ENCODE measurements at places on chromosomes 4 and X. TPM values are rescaled to one million over a fixed set of nuclear protein-coding genes. Genes with fewer than 3 reads are reported as not detected.

PPEF2 gene
- total RNA-seq, result not detected

UBE2A gene
- total RNA-seq, result 80.1 TPM

MCTS1 gene
- total RNA-seq, result 18.1 TPM

PDE6B gene
- total RNA-seq, result 12.3 TPM

EDNRA gene
- total RNA-seq, result not detected

ANXA3 gene
- not detected for total RNA-seq

DNA sequence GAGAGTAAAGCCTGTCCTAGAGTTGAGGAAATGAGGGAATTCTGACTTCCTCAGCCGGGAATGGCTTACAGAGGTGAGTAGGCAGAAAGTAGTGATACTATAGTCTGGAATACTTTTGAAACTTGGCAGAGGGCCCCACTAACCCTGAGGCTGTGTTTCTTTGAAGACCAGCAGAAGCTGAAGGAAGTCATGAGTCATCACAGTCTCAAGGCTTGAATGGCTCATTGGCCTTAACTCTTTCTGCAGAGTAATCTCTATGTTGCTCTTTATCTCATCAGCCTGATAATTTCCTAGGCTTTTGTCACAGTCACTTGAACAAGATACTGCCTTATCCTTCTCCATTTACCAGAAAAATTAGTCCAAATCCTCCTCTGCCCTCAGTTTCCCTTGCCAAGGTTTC, 80.8 kb downstream of the ANKRD50 start:
- no peak for DNase-seq

DNA sequence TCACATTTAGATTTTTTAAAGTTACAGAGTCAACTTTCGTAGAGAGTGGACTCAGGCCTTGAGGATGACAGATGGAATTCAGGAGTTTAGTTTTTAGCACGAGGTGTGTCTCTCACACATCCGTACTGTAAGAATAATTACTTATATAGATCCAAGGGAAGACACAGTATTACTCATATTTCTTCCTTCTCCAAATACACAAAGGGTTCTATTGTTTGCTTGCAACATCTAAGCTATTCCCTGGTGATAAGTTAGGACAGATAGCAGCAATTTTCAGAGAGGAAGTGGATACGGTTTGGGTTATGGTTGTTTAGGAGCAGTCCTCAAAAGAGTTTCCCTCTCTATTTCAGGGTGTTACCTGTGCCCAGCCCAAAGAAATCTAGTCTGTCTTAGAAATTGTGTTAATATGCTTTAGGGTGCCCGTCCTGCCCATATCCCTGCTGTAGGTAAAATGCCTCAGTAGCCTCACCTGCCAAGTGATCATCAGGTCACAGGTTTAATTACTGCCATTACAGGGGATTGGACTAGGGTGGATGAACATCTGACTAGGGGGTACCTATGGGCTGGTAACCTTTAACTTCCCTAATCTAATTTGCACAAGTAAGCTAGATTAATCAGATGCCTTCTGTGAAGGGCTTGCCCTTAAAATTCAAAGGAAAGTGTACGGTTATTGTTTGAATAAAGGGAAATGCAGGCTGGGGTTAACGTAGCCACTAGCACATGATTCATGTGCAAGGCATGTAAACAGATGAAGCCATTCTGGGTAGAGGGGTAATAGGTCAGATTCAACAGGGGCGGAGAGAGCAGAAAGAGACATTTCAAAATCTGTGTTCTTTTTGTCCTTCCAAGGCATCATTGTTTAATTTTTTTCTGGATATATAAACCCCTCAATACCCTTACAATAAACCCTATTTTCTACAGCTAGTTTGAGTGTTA, 8.7 kb upstream of the PPP3CA start:
- no peak for DNase-seq

DNA sequence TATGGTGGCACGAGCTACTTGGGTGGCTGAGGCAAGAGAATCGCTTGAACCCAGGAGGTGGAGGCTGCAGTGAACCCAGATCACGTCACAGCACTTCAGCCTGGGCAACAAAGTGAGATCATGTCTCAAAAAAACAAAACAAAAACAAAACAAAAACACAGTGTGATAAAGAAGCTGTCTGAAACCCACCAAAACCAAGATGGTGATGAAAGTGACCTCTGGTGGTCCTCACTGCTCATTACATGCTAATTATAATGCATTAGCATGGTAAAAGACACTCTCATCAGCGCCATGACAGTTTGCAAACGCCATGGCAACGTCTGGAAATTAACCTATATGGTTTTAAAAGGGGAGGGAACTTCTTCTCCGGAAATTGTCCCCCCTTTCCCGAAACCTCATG, 29.4 kb upstream of the OPHN1 start:
- peak; percentile 39 for DNase-seq

DNA sequence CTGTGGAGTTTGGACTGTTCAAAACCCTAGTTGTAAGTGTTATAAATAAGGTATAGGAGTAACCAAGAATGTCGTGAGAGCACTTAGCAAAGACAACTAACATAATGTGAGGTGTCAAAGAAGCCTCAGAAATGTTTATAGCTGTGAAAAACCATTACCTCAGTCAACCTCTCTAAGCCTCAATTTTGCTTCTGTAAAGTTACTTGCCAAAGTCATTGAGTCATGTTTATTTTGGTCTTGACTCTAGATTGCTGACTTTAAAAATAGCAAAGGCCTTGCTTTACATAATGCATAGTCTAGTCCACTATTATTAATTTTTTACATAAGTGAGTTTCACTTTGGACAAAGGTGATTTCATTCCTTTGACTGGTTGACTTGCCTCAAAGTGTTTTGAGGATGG, 257.6 kb upstream of the CXXC4 start:
- no peak for DNase-seq

DNA sequence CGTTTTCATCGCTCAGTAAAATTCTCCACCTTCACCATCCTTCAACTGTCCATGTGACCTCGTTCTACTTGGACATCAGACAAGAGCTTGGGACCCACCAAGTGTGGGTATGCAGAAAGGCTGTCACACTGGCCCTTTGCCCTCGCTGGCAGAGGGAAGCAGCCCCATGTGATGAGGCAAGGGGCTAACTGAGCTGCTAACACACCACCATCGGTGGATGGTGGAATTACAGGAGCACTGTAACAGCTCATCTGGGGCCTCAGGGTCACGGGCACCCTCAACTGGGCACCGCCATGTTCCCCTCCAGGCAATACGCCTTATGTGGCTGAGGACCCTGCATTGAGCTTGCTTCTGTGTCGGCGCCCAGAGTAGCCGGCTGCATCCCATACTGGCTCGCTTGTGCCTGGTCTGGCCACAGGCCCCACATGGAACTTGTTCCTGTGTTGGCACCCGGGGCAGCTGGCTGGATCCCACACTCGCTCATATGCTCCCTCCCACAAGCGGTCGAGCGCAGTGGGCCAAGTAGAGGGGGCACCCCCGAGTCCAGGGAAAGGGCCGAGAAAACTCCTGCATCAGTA, 109.5 kb downstream of the TAB3 start:
- no peak for DNase-seq

DNA sequence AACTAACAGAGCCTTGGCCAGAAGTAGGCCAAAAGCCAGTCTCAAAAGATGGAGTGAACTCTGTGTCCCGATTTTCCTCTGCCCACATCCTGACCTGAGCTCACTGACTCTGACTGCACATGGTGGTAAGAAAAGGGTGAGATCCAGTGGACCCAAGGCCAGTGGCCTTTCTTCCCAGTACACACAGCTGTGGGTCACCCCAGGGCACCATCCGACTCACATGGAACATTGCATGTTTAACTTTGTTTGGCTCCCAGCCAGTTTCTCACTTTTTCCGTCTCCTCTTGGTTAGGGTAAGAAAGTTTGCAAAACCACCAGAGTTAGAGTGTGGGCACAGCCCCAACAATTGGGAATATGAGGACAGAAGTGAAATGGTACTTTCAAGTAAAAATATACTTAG, 69.8 kb downstream of the GAB1 start:
- DNase-seq, result no peak

DNA sequence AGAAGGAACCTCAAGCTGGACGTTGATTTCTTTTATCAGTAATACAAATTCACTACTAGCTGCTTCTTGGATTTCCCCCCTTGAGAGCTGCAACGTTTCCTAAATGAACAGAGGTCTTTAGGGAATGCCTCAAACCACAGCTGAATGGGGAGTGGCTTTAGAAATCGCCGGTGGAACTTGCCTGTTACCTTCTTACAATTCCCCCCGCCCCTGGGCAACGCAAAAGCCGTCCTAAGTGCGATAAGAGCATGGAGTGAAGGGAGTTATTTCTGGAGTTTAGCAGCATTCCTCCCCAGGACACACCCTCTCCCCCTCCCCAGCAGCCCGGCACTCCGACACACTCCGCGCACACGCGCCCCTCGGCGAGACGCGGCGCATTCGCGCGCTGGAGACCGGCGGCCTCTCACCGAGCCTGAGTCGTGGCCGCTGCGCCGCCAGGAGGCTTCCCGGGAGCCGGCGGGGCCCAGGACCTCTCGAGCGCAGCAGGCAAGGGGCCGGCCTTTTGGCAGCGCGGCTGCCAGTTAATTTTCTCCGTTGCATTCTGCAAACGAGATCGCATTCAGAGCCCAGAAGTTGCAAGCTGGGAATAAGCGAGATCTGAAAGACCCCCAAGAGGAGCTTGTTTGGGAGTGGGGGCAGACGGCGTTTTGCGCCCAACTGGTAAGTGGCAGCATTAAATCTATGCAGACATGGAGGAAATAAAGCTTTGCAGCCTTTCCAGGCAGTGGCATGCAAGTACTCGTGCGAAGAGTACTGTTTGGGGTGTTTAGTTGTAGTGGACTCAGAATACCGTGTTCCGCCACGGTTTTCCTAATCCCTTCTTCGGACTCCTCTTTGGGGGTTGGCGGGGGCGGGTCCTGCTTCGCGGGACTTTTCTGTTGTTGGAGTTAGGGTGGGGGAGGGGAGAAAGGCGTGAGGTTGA, 134.7 kb downstream of the PALLD start:
- no peak for DNase-seq

DNA sequence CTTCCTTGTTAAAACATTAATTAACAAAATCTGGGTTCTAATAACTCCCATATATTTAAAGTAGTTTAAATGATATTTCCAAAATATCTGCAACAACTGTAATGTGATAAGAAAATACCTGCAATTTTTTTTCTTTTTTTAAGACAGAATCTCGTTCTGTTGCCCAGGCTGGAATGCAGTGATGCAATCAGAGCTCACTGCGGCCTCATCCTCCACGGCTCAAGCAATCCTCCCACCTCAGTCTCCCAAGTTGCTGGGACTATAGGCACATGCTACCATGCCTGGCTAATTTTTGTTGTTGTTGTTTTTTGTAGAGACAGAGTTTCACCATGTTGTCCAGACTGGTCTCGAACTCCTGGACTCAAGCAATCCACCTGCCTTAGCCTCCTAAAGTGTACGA, 45.7 kb upstream of the NSUN7 start:
- no peak for DNase-seq

GRCh38 chrX:142576615-142577014, 371.5 kb upstream of the MAGEC2 start:
- DNase-seq, result no peak

GRCh38 chr4:38856524-38857337, at the start of gene TLR6:
TSS of gene TLR6 (minus strand) at chr4:38856817. CDS start at chr4:38829473, 27,344 bp downstream.
- peak; percentile 80 for DNase-seq

GRCh38 chrX:28701222-28701621, 114.0 kb downstream of the IL1RAPL1 start:
- no peak for DNase-seq

- no peak for DNase-seq
Measured at GRCh38 chr4:89156174-89156914, 45.0 kb downstream of the TIGD2 start.

- DNase-seq, result peak; percentile 14
Measured at GRCh38 chrX:63275127-63275526, 76.0 kb downstream of the SPIN4 start.

DNA sequence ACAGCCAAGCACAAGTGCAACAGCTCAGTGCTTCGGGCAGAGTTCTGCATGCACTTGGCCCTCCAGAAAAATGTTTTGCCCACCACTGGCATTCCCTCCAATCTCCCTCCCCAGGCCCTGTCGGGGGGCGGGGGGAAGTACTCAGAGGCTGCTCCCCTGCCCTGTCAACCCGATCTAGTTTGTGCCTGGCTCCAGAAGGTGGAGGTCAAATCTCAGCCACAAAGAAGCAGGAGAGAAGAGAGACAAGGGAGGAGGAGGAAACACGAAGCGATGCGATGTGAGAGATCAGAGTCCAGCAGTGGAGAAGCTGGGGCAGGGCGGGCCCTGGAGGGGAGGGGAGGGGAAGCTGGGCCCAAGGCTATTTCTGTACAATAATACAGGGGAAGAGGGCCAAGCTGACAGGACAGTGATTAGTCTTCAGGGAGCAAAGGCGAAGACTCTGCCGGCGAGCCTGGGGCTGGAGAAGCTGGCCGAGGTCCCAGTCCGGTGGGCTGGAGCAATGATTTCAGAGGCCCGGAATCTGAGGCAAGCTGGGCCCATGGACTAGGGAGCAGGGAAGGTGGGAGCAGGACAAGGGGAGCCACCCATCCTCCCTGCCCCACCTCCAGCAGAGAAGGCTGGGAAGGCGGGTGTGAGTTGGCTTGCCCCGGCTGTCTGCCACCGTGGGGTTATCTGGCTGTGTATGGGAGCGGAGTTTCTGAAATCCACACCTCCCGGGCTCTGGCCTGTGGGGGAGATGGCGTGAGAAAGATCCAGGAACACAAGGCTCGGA, 167.1 kb downstream of the EFNB1 start:
- no peak for DNase-seq

DNA sequence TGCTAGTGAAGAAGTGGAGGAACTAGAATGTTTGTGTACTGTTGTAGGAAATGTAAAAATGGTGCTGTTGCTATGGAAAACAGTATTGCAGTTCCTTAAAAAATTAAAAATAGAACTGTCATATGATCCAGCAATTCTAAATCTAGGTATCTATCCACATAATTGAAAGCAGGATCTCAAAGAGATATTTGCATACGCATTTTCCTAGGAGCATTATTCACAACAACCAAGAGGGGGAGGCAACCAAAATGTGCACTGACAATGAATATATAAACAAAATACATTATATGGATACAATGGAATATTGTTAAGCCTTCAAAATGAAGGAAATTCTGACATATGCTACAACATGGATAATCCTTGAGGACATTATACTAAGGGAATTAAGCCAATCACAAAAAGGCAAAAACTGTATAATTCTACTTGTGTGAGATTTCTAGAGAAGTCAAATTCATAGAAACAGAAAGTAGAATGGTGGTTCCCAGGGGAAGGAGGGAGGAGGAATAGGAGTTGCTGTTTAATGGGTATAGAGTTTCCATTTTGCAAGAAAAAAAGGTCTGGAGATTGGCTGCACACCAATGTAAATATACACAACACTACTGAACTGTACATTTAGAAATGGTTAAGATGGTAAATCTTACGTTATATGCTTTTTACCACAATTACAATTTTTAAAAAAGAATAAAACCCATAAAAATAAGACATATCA, 35.6 kb upstream of the KCNE5 start:
- no peak for DNase-seq

- DNase-seq, result no peak
Measured at GRCh38 chr4:98406819-98407218, 145.6 kb downstream of the RAP1GDS1 start.

- no peak for DNase-seq
Measured at GRCh38 chr4:90598741-90599140, 471.5 kb downstream of the CCSER1 start.

DNA sequence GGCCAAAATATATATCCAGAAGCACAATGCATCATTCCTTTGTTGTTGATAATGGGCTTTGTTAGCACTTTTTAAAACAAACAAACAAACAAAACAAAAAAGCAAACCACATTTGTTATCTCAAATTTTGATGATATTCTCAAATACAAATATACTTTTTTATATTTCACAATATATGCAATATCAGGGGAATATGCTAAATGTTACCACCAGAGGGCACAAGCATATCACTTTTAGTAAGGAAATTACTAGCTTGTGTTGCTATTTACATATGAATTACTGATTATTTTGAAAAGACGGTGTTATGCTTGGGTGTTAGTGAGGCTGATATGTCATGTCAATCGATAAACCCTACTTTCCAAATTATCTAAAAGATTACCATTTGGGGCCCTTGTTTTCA, 29.1 kb downstream of the RIPPLY1 start:
- DNase-seq, result no peak

All from CD4-positive, CD25-positive, alpha-beta regulatory T cell (primary cell).